NCI-H187 (cell line): ENCODE measurements at places on chromosomes 2 and 18.
A peak's percentile ranks its signal among the peaks of the same experiment; 100 is the strongest.

- no peak for DNase-seq
Observed at GRCh38 chr2:239918749-239919148, 106.4 kb downstream of the NDUFA10 start.

DNA sequence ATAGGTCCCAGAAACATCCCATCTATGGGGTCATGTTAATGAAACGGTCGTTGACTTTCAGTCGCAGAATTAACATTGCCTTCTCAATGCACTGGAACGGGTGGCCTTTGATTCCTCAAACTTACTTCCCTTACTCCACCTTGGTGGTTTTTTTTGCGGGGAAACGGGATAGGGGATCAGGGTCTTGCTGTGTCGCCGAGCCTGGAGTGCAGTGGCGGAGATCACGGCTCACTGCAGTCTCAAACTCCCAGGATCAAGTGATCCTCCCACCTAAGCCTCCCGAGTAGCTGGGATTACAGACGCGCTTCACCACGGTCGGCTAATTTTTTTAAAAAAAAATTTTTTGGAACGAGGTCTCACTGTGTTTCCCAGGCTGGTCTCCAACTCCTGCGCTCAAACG lies 754 bp downstream of the ATG16L1 start:
- no peak for DNase-seq

DNA sequence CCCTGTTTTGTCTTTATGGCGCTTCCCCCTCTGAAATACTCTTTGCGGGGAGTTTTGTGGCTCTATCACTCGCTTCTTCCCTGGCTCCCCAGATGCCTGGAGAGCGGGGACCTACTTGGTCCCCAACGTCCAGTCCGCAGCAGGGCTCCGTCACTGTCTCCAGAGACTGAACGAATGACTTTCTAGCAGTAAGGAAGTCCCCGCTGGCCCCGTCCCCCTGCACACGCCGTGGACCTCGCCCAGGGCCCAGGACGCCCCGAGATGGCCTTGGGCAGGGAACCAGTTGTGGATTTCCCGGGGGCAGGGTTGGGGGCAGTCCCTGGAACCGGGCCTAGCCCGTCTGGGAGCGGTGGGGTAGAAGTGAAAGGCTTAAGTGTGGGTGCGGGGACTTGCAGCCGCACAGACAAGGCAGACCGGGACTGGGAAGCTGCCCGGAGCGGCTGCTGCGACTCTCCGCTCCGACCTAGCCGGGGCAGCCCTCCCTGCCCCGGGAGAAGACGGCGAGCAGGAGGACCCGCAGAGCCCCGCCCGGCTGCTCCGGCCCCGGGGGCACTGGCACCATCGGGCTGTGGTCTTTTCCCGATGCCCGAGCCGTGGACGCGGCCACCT lies 821 bp upstream of the EPHA4 start:
- no peak for DNase-seq

GRCh38 chr2:101921319-101921952 lies 70.3 kb upstream of the IL1R2 start:
- no peak for DNase-seq

DNA sequence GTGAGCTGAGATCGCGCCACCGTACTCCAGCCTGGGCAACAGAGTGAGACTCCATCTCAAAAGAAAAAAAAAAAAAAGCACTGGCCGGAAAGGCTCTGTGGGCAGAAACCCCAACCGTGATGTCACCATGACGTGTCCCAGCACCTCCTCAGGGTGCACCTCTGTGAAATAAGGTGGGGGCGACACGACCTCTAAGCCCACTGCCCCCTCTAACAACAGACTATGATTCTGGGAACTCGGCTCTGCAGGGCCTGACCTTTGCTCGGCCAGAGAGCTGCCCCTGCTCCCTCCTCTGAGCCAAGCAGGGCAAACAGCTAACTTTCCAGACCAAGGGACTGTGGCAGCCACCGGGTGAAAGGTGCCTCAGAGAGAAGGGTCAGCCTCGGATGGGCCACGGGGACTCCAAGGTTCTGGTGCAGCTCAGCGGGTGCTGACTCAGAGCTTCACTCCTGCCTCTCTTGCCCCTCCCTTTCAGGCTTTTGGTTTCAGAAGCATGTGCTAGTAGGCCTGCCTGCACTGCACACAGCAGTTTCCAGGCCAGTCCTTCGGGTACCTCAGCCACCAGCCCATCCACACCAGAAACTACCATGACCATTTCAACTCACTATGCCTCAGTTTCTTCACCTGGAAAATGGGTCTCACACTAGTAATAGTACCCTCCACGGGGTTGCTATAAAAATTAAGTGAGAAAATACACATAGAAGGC lies 8.0 kb downstream of the TMBIM1 start:
- DNase-seq: no peak

GRCh38 chr2:237210297-237210696 lies 124.6 kb downstream of the COPS8 start:
- DNase-seq: no peak

GRCh38 chr18:12306752-12307700 lies 1.0 kb upstream of the TUBB6 start:
- no peak for DNase-seq

DNA sequence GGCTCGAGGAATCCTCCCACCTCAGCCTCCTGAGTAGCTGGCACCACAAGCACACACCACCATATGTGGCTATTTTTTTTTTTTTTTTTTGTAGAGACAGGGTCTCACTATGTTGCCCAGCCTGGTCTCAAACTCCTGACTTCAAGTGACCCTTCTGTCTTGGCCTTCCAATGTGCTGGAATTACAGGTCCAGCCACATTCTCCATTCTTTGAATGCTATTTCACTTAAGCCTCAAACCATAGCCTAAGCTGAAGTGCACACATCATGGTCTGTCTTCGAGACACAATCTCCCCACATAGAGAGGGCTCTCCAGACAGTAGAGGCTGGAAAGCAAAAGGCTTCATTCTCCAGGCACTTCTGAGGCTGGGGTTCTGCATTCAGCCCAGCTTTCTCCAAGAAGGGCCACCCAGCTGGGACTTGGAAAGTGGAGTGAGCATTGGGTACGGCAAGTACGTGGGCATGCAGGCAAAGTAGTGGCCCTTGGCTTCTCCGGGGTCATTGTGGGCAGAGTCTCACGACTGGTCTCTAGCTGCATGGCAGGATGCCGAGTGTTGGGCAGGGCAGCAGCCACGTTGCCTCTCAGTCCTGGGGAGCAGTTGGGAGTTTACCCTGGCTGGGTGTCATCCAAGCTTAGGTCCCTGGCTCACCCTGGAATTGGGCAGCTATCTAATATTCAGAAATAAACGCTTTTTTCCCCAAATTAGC lies 78.2 kb upstream of the SMAD7 start:
- DNase-seq: no peak

DNA sequence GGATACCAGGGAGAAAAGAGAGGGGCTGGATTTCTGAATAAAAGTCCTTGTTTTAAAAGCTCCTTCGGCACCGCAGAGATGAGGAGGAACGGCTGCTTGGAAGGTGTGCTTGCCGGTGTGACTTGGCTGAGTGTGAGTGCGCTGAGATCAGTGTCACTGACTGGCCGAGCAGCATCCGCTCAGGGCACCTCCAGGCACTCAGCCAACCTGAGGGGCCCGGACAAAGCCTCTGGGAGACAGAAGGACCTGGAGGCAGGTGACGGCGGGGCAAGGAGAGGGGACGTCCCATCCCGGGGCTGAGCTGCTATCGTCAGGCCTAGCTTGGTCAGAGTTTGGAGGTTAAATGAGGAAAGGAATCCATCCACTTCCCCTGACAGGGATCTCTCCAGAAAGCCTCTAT lies 16.8 kb upstream of the ALLC start:
- no peak for DNase-seq

GRCh38 chr2:177296040-177296439 lies 31.5 kb upstream of the NFE2L2 start:
- no peak for DNase-seq

- DNase-seq: no peak
Observed at GRCh38 chr18:35470435-35470834, 27.3 kb downstream of the INO80C start.

- DNase-seq: no peak
Observed at GRCh38 chr2:154198866-154199265, 327.1 kb downstream of the GALNT13 start.

GRCh38 chr18:57146956-57147636 lies at the start of gene BOD1L2:
TSS of gene BOD1L2 (plus strand) at chr18:57147087. CDS start at chr18:57147313, 226 bp downstream.
- DNase-seq: no peak

DNA sequence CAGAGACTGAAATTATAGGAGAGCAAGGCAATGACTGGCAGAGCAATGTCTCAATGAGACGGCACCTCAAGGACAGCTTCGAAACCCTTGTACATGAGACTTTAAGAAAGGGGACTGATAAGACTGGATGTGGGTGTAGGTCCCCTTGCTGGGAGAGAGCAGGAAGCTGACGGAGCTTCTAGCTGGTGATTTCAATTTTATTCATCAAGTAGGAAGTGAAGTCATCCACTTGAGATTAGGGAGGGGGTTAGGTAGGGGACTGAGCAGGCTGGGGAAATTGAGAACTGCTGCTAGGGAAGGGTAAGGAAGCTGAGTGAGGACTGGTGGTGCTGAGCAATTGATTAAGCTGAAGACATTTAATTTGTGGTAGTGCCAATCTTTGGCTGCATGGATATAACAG lies 99.5 kb upstream of the ITGB6 start:
- no peak for DNase-seq

GRCh38 chr18:56575819-56576663 lies 62.4 kb downstream of the TXNL1 start:
- DNase-seq: no peak

GRCh38 chr18:44988821-44989587 lies 308.3 kb downstream of the SETBP1 start:
- DNase-seq: no peak

DNA sequence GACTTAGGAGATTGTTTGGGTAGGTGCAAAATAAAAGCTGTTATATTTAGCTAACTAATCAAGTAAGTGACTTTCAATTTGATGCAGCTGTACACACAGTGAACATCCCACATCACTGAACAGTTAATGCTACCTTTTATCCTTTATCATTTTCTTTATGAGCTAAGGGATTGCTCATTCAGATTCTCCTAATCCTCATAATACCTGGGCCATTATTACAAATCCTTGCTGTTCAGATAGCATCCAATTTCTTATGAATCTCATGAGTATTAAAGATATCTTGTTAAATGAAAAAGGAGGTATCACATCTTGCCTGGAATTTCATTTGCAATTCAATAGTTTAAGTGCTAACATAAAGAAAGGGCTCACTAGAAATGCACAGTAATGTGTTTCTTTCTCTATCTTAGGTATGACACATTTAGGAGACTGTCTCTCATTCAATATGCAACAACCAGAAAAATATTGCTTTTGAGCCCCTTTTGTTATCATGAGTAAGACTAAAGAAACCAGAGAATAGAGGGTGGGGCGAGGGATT lies 918.5 kb downstream of the CBLN2 start:
- DNase-seq: no peak

- DNase-seq: peak; percentile 9
Observed at GRCh38 chr2:173210270-173211196, 134.9 kb downstream of the MAP3K20 start.

- no peak for DNase-seq
Observed at GRCh38 chr2:45802499-45803138, 151.1 kb downstream of the PRKCE start.

GRCh38 chr2:21314322-21314835 lies 190.6 kb downstream of the TDRD15 start:
- DNase-seq: no peak

DNA sequence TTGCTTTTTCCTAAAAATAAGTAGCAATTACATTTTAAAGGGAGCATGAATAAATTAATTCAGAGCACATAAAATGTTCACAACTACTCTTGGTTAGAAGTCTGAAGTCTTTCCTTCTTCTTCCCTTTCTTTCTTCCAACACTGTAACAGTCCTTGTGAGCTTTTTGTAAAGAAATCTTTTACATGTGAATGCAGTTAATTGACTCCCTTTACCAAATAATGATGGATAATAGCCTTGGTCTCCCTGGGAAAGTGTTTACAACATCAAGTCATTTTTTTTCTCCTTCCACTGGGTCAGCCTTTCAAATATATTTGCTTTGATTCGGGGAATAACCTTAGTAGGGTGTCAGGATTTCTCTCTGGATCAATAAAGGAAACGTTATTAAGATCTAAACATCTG lies 39.1 kb downstream of the CALCRL start:
- DNase-seq: no peak

- DNase-seq: no peak
Observed at GRCh38 chr2:30231996-30232800, 864 bp downstream of the LBH start.

- DNase-seq: no peak
Observed at GRCh38 chr18:37225279-37225678, 340.3 kb downstream of the CELF4 start.

- no peak for DNase-seq
Observed at GRCh38 chr2:73297151-73297559, 3.8 kb upstream of the EGR4 start.

DNA sequence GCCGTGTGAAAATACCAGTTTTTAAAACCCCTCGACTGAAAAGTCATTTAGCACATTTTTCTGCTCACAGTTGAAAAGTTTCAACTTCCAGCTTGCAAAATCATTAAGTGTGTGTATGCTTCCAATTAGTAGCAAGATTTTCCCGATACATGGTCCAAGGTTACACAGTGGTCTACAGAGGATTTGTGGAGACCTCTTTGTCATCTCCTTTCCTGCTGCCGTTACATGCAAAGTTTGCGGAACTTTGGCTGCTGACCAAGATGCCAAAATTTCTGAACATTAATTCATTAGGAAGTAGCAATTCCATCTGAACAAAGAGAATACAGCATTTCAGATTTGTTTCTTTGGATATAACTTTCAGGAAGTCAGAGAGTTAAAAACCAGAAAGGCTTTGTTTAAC lies 474.6 kb downstream of the PLCL1 start:
- DNase-seq: no peak

DNA sequence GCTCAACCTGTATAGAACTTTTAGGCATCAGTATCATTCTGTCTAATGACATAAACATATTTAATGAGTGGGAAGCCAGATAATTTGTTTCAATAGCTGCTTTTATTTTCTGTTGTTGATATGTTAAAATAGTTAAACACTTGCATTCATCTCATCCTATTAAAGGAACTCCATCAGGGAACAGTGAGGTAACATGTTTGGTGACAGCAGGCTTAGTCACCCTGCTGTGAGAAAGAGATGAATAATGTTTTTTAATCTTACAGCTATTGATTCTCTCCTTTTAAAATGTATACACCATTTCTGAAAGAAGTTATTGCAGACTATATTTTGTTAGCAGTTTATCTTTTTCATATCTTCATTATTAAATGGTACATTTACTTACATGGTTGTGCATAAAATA lies 123.3 kb upstream of the CWC22 start:
- no peak for DNase-seq
